ENCODE measurements at places on chromosomes 12 and 14.

- DNase-seq = peak; percentile 58
Observed at GRCh38 chr12:10113075-10113474, 14.3 kb upstream of the CLEC1A start.

DNA sequence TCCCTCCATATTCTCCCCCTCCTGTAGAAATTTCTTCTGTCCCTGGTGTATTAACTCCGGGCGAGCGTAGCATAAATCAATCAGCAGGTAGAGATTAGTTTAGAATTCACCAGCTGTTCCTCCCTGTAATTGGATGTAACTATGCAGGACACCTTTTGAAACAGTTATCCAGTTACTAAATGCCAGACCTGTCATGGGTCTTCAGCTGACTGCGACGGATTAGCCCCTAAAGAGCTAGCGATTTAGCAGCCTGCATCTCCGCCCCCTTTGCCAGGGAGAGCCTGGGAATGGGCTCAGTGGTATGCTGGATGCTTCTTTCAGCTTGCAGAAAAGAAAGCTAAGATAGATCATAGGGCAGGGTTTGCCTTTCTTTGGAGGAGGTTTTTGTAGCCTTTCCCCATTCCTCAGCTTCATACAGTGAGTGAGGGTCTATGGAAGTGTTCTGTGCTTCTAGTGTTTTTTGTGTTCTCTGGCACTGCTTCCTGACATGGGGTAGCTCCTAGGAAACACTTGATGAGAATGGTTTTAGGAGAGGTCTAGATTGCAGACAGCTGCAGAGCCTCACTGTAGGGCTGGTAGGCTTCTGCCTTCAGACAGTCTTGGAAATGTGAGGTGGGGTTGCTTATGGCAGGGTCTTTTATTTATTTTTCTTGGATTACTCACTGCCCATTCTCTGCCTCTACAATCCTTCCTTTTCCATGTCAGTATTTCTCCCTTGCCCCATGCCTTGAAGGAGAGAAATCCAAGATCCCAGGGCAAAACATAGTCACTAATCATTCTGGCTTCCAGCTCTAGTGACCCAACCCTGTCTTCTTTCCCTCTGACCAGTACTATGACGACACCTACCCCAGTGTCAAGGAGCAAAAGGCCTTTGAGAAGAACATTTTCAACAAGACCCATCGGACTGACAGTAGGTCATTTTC lies 16.7 kb downstream of the COPZ1 start:
- no peak for DNase-seq

DNA sequence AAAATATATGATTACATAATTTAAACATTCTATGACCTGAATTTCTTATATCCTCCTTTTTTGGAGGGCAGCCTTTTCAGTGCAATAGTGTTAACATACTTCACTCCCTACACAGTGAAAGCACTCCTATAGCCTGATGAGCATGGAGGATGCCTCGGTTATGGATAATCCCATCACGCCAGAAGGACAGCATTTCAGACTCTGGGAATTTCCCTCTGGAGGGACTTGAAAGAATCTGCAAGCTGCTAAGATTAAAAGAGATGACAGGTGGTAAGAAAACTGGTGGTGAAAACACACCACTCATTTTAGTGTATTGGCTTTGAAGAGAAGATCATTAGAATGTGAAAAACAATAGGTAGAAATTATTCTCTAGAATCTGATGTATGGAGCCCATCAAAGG lies 99.3 kb upstream of the LMNTD1 start:
- DNase-seq = no peak

- DNase-seq = peak; percentile 26
Observed at GRCh38 chr14:52355526-52355925, 41.4 kb downstream of the PTGER2 start.

- no peak for DNase-seq
Observed at GRCh38 chr12:103317220-103317619, 178.5 kb downstream of the C12orf42 start.

- peak; percentile 47 for DNase-seq
Observed at GRCh38 chr12:30694412-30695198, 1.1 kb downstream of the IPO8 start.

GRCh38 chr14:104283197-104284106 lies 145.1 kb downstream of the KIF26A start:
- no peak for DNase-seq

GRCh38 chr12:43208627-43209026 lies 343.4 kb downstream of the ADAMTS20 start:
- DNase-seq = no peak

DNA sequence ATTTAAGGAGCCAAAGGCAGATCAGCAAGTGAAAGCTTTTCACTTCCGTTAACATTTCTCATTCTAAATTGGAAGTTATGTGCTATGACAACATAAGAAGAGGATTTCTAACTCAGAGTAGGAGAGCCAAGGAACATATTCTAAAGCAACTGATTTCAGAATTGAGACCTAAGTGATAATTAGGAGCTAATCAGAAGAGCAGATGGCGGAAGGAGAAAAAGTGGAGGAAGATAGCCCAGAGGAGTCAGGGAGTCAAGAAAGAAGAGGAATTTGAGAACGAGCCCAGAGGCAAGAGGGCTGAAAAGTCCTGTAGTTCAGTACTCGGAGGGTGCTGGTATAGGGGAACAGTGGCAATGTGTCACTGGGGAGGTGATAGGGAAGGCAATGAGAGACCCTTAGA lies 162.4 kb downstream of the CNTN1 start:
- no peak for DNase-seq

GRCh38 chr12:89985935-89986334 lies 277.3 kb upstream of the ATP2B1 start:
- no peak for DNase-seq
